ENCODE measurements at places on chromosomes 12 and 14.

DNA sequence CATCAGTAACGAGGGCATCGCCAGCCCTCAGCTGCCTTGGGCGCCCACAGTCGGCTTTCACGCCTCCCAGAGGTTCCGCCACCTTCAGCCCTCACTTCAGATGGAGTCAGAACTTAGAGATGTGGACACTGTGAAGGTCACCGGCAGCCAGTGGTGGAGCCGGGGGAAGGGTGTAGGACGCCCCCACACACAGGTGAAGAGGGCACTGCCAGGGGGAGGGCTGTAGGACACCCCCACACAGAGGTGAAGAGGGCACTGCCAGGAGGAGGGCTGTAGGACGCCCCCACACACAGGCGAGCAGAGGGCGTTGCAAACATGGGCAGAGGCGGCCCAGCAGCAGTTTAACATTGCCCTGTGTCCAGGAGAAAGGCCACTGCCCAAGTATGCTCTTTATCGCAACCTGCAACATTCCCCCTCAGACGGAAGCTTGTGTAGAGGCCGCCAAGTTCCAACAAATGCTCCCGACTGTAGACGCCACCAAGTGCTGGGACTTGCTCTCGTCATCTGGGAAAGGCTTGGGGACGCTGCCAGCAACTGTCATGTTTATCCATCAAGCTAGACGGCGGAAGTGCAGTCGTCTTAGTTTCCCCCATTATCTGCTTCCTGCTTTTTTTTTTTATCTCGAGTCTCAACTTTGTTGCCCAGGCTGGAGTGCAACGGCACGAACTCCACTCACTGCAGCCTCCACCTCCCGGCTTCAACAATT lies 4.9 kb upstream of the ANKLE2 start:
- DNase-seq: no peak

GRCh38 chr12:46919666-46920400 lies 94.0 kb upstream of the SLC38A4 start:
- no peak for DNase-seq

- no peak for DNase-seq
Measured at GRCh38 chr14:70782361-70782760, 27.0 kb downstream of the MAP3K9 start.

- no peak for DNase-seq
Measured at GRCh38 chr12:53950437-53950773, 4.3 kb upstream of the HOXC12 start.

DNA sequence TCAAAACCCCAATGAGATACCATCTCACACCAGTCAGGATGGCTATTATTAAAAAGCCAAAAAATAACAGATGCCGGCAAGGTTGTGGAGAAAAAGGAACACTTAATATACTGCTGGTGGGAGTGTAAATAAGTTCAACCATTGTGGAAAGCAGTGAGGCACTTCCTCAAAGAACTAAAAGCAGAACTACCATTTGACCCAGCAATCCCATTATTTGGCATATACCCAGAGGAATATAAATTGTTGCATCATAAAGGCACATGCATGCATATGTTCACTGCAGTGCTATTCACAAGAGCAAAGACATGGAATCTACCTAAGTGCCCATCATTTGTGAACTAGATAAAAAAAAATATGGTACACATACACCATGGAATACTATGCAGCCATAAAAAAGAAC lies 59.9 kb downstream of the MGST1 start:
- no peak for DNase-seq

DNA sequence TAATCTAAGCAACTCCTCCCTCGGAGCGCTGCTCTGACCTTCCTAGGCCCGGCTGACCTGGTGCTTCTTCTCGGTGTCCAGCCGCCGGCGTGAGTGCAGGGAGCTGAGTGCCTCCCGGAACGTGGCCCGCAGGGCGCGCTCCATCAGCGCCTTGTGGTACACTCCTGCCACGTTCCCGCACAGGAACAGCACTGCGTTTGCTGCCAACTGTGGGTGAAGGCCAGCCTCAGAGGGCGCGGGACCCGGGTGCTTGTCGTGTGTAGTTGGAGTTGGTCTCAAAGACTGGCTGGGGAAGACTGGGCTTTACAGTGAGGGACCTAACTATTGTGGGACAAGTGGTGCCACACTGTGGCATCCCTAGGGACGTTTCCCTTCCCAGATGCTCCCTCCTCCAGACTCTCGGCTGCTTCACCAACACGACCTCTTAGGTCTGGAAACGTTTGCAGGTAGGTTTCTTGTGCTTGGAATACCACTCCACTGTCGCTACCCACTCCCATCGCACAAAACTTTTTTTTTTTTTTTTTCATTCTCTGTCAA lies 3.1 kb downstream of the ADCY4 start:
- no peak for DNase-seq

DNA sequence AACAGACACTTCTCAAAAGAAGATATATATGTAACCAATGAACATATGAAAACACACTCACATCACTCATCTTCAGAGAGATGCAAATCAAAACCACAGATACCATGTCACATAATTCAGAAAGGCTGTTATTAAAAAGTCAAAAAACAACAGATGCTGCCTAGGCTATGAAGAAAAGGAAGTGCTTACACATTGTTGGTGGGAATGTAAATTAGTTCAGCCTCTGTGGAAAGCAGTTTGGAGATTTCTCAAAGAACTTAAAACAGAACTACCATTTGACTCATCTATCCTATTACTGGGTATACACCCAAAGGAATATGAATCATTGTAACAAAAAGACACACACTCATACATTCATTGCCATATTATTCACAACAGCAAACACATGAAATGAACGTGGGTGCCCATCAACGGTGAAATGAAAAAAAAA lies 35.1 kb downstream of the EIF2S3B start:
- no peak for DNase-seq

DNA sequence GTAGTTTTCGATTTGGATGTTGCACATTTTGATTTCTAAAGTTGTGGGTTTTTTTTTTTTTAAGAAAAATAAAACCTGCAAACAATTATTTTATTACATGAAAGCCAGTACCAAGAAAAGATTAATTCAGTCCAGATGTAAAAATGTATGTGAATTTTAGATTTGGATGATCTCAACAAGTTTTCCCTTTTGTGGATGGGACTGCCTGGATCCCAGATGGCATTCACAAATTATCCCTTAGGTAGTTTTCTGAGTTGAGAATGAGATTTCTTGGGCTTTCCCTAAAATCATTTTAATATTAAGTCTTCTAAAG lies 2.8 kb downstream of the FRMD6 start:
- DNase-seq: no peak

- no peak for DNase-seq
Measured at GRCh38 chr12:109255377-109255776, 53.7 kb downstream of the FOXN4 start.

DNA sequence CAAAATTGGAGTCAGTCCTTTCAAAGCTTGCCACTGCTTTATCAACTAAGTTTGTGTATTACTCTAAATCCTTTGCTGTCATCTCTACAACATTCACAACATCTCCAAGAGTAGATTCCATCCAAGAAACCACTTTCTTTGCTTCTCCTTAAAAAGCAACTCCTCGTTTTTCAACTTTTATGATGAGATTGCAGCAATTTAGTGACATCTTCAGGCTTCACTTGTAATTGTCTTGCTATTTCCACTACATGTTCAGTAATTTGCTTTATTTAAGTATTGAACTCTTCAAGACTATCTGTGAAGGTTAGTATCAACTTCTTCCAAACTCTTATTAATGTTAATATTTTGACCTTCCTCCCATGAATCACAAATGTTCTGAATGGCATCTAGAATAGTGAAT lies 747.9 kb downstream of the TMTC2 start:
- DNase-seq: no peak

- DNase-seq: no peak
Measured at GRCh38 chr14:91980157-91980556, 32.7 kb upstream of the FBLN5 start.

GRCh38 chr14:36874396-36875138 lies 212.9 kb downstream of the PAX9 start:
- no peak for DNase-seq

DNA sequence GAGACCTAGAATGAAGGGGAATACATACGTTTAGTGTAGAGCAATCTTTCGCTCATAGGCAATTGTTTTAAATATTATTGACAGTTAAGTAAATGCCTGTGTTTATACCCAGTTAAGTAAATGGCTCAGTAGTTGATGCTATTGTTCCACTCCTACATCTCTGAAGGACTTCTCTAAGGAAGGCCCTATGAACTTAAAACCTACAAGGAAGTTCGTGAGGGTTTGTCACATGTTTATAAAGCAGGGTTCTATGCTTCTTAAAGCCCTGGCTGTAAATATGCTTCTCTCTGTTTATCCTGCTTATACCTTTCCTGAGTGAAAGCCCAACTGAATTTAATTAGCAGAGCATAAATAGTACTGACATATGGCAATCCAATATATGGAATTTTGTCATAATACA lies 282.1 kb upstream of the NPAS3 start:
- no peak for DNase-seq

GRCh38 chr12:56257491-56258067 lies 605 bp downstream of the ANKRD52 start:
- no peak for DNase-seq

GRCh38 chr12:57166971-57167371 lies 19.6 kb upstream of the LRP1-AS start:
- DNase-seq: no peak

DNA sequence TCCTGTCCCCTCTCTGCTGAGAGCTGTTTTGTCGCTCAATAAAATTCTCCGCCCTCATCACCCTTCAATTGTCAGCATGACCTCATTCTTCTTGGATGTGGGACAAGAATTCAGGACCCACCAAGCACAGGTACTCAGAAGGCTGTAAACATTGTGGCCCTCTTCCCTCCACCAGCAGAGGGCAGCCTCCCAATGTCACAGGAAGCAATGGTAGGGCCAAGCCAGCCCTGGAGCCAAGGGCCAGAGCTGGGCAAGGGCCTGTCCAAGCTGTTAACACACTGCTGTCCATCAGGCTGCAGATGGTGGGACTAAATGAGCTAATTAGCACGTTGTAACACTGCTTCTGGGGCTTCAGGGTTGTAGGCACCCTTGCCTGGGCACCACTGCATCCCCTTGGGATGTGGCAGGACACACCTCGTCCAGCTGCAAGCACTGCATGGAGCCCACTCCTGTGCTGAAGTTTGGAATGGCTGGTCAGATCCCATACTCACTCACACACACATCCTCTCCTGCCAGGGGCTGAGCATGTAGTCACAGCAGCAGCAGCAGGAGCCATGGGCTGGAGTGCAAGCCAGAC lies 62.7 kb upstream of the HECTD1 start:
- no peak for DNase-seq

GRCh38 chr12:33988913-33989312 lies 33.4 kb upstream of the ALG10 start:
- DNase-seq: no peak

- DNase-seq: no peak
Measured at GRCh38 chr12:46071335-46071734, 81.0 kb upstream of the SCAF11 start.

DNA sequence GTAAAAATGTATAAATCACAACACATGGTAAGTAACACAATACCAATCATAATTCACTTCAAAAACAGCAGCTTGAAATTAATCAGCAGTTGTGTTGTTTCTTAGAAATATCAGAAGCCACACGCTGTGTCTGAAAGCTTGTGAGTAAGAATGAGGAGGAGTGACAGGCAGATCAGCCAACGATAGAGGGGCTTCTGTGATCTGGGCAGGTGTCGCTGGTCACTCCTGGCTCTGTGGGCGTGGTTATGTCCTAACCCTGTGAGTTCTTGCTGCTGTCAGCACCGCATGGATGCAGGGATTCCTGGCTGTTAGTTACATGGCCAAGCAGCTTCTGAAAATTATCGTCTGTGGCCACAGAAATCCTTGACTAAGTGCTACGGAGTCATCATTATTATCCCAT lies 123.4 kb downstream of the SLC25A47 start:
- DNase-seq: no peak

DNA sequence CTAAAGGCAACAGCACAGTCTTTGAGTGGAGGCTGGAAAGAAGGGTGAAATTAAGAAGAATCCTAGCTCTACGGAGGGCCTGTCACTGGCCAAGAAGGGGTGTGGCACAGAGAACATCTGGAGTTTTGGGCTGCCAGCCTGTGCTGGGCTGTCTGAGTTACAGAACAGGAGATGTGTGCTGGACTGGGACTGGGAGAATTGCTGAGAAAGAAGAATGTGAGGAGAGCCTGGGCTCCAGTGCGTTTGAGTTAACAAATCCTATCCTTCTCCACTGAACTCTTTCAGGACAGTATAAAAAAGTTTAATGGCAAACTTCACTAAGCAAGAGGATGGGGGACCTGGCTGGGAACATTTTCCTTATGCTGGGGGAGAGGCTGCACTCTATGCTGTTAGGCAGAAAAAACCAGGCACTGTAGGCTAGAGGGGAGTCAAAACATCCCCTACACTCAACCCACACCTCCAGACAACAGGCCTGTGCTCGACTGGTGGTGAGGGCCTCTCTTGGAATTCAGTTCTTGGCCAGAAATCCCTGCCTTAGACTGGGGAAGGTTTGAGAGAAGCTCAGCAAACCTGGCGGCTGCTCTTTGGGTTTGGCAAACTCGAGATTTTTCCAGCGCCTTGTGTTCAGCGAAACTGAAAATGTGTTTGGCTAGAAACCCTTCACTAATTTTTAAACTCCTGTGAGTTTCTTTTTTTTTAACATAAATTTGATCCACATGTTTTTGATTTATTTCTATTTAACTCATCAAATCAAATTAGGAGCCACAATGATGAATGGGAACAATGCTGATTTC lies 217.3 kb downstream of the MON2 start:
- no peak for DNase-seq

DNA sequence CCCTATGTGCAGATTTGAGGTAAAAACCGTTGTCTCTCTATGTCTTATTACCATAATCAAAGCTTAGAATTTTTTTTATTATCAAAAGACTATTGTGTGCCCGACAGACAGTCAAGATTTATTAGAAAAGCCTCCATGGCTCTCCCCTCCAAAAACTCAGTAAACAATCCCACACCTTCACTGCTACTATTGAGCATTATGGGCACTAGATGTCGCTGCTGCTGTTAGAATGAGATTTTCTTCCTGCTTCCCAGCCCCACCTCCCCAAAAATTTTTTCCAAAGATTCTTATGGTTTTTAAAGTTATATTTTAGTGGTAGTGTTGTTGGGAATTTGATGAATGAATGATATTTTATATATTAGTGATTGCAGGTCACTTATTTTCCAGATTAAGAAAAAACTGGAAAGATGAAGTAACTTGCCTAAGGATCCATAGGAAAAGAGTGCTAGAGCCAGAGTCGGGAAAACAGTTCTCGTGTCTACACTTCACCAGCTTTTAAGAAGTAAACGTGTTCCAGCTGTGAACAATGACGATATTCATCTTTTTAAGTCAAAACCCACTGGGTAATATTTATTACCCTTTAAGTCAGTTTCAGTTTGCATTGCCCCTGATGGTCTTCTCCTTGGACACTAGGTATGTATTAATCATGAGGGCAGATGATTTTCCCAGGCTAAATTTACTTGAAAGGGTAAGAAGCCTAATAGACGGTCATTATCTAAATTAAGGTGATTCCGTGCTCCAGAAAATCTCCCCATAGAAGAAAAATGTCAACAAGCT lies 12.2 kb upstream of the FOXG1 start:
- DNase-seq: no peak

DNA sequence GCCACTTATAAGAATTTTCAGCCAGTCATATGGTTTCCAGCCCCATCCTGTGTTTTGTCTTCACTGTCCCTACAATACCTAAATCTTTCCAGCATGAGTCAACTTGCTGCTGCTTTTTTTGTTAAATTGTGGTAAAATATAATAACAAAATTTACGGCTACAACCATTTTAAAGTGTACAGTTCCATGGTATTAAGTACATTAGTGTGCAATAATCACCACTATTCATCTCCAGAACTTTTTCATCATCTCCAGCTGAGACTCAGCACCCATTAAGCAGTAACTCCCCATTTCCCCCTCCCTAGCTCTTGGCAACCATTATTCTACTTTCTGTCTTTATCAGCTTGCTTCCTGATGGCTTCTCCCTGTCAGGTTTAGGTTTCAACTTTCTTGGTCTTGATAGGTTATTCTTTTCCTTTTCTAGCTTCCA lies 39.1 kb downstream of the FRS2 start:
- DNase-seq: no peak
